Right lobe of liver (tissue), 6 donors: ENCODE measurements at places on chromosomes 1 and 21. TPM values are rescaled to one million over a fixed set of nuclear protein-coding genes. Genes with fewer than 3 reads are reported as not detected.
A peak's percentile ranks its signal among the peaks of the same experiment; 100 is the strongest.

DNA sequence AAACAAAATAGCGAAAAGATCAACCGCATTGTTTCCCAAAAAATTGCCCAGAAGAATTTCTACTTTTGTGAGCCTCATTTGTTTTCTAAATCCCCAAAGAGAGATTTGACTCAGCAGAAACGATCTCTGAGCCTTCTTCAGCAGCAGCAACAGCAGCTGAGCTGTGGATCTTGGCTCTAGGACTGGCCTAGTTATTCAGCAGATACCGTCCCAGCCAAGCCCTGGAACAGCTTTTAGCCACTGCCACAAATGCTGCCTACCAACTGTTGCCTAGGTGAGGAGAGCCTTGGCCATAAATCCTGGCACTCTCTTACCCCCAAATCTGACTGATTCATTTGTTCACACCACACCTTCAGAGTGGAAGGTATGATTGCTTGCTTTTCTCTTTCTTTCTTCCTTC, 320.1 kb downstream of the TGFB2 start:
- no peaks in the 10 kb centered on the region for H3K27me3 ChIP-seq
- H3K4me3 ChIP-seq = no peak overlapping the region
- no peaks in the 10 kb centered on the region for H3K4me1 ChIP-seq
- H3K36me3 ChIP-seq = no peaks in the 10 kb centered on the region

DNA sequence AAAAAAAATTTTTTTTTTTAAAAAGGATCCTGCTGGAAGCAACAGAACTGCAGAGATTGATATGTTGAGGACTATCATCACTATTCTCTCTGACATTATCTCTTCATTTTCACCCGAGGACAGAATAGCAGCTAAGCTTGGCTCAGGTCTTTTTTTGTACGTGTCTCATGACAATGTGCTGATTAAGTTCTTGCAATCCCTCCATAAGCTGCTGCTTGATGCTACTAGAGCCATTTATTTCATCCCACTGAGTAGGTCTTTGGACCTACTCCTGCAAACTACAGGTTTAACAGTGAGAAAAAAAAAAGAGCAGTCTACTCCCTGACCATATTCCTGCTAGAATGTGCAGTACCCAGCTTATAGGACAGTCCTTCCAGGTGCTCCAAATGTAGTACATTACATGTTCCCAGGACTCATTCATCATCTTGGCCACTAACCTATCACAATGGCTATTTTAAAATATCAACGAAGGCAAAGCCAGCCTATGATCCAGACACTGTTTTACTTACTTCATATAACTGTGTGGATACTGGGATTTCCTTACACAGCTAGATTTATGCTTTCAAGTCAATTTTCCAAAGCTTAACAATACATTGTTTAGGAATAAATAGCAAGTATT, 54.1 kb downstream of the ARHGAP29 start:
- H3K27me3 ChIP-seq = no peaks in the 10 kb centered on the region
- H3K4me1 ChIP-seq = no peaks in the 10 kb centered on the region
- no peak overlapping the region for H3K27ac ChIP-seq
- DNase-seq = no peak
- no peak overlapping the region for H3K4me3 ChIP-seq
- H3K36me3 ChIP-seq = no peaks in the 10 kb centered on the region

DNA sequence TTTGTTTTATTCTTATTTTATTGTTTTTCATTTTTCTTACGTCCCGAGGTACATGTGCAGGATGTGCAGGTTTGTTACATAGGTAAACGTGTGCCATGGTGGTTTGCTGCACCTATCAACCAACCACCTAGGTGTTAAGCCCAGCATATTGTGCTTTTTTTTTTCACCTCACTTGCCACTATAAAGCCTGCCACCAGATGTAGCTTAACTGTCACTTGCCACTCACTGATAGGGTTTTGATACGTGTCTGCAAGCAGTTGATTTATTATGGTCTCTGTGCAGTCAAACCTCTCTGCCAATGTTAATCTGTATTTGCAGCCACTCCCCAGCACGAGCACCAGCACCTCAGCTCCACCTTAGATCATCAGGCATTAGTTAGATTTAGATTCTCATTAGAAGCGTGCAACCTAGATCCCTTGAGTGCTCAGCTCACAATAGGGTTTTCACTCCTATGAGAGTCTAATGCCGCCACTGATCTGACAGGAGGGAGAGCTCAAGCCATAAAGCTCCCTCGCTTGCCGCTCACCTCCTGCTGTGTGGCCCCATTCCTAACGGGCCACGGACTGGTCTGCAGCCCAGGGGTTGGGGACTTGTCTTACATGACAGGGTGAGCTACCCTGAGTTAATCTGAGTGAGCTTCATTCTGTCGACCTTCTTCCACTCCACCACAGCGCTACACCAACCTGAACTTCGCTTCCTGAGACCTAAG, 17.9 kb upstream of the ABCG1 start:
- H3K4me3 ChIP-seq = no peak overlapping the region
- H3K36me3 ChIP-seq = no peaks in the 10 kb centered on the region
- H3K4me1 ChIP-seq = no peaks in the 10 kb centered on the region
- H3K27me3 ChIP-seq = no peaks in the 10 kb centered on the region
- no peak for DNase-seq
- H3K27ac ChIP-seq = no peak overlapping the region

GRCh38 chr1:113616156-113616555, 143.1 kb downstream of the PHTF1 start:
- no peaks in the 10 kb centered on the region for H3K27me3 ChIP-seq
- no peak overlapping the region for H3K4me3 ChIP-seq
- H3K36me3 ChIP-seq = no peaks in the 10 kb centered on the region
- H3K4me1 ChIP-seq = no peaks in the 10 kb centered on the region
- DNase-seq = no peak

GRCh38 chr1:201842472-201843027, 13.6 kb downstream of the IPO9 start:
- H3K4me1 ChIP-seq = peaks cover 33% of the 10 kb centered on the region
- H3K4me3 ChIP-seq = no peak overlapping the region
- no peak overlapping the region for H3K27ac ChIP-seq
- no peaks in the 10 kb centered on the region for H3K36me3 ChIP-seq
- no peak for DNase-seq

DNA sequence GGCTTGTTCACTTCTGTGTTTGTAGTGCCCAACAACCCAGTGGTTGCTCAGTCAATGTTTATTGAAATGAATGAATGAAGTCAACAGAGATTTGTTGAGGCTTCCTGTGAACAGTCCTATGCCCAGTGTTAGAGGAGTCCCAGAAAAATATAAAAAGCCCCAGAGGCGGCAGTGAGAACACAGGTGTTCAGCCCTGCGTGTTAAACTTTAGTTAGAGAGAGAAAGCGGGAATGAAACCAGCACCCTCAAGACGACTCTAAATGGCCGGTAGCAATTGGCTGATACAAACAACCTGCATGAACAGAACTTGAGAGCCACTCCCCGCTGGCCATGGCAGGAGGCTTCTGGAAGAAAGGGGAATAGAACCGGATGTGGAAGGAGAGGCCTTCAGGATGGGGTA, 22.6 kb downstream of the TMEM51 start:
- no peak overlapping the region for H3K27ac ChIP-seq
- no peaks in the 10 kb centered on the region for H3K4me1 ChIP-seq
- no peak overlapping the region for H3K4me3 ChIP-seq
- no peaks in the 10 kb centered on the region for H3K36me3 ChIP-seq

GRCh38 chr1:11391327-11391726, 87.6 kb upstream of the DISP3 start:
- no peak overlapping the region for H3K27ac ChIP-seq
- DNase-seq = no peak

DNA sequence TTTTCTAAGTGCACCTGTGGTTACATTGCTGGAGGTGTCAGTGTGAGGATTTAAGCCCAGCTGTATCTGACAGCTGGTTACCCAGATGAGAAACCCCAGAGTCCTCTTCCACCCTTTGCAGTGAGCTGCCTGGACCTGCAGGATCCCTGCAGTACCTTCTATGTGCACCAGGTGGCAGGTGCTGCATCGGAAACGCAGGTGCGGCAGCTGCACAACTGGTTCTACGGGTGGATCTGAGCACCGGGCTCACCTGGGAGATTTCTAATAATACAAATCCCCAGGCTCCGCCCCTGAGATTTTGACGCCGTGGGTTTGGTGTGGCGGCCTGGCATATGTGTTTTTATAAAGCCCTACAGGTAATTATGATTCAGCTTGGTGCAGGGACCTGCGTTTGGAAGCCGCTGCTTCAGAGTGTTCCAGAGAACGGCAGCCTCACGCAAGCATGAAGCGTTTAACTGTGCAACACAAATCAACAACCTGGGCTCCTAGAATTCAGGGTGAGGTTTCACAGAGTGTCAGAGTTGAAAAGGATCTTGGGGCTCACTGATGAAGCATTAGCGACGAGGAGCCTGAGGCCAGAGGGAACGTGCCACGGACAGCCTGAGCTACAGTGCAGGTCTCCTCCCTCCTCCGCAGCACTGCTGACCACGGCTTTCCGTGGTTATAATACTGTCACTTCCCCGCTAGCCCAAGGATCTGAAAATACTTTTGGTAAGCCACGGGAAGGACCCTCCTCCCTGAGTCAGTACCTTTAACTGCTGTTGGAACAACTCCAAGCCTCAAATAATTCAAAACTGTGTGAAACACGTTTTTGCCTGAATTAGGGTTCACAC, 96.7 kb upstream of the TRABD2B start:
- no peaks in the 10 kb centered on the region for H3K4me1 ChIP-seq
- no peak overlapping the region for H3K27ac ChIP-seq
- peak; percentile 66 for DNase-seq
- no peaks in the 10 kb centered on the region for H3K36me3 ChIP-seq

DNA sequence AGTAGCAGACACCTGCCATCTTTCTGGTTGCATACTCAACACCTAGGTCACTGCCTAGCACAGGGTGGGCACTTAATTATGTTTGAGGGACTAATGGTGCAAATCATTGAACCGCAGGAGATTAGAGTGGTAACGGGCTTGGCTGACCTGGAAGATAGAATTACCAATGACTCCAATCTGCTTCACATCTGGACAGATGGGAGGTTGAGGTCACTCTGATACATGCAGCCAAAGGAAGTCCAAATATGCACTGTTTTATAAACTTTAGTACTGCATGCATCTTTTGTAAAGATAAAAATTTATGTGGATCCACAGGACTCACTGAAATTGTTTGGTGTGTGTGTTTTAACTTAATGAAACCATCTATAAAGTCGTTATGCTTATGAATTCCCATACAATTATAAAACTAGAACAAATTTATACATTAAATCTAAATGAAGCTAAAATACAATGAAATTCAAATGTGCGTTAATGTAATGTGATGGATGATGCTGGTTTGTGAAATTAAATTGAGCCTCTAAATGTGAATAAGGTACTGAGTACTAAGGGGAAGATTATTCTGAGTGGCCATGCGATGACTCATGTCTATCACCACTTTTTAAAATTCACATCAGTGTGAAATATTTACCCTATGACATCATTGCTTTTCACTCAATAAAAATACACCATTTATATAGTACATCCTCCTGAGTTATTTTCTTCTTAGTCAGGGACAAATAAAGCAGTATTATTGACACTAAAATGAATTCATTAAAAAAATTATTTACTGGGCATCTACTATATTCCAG, 224.7 kb upstream of the FAM78B start:
- H3K36me3 ChIP-seq = no peaks in the 10 kb centered on the region
- H3K4me1 ChIP-seq = no peaks in the 10 kb centered on the region
- H3K27me3 ChIP-seq = no peaks in the 10 kb centered on the region
- H3K4me3 ChIP-seq = no peak overlapping the region
- H3K27ac ChIP-seq = no peak overlapping the region
- no peak for DNase-seq

DNA sequence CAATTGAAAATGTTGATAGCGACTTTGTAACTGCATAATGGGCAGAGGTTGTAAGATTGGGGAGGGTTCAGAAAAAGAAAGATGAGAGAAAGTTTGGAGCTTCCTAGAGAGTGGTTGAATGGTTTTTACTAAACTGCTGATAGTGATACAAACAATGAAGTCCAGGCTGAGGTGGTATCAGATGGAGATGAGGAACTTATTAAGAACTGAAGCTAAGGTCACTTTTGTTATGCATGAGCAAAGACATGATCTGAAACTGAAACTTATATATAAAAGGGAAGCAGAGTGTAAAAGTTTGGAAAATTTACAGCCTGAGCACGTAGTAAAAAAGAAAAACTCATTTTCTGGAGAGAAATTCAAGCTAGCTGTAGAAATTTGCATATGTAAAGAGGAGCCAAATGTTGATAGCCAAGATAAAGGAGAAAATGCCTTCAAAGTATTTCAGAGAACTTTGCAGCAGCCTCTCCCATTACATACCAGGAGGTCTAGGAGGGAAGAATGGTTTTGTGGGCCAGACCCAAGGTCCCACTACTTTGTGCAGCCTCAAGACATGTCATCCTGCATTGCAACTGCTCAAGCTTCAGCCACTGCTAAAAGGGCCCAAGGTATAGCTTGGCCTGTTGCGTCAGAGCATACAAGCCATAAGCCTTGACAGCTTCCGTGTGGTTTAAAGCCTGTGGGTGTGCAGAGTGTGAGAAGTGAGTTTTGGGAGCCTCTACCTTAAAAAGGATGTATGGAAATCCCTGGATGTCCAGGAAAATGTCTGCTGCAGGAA, 843.9 kb downstream of the AMY1C start:
- H3K27ac ChIP-seq = no peak overlapping the region
- H3K36me3 ChIP-seq = no peaks in the 10 kb centered on the region
- no peaks in the 10 kb centered on the region for H3K27me3 ChIP-seq
- no peaks in the 10 kb centered on the region for H3K4me1 ChIP-seq
- no peak for DNase-seq

DNA sequence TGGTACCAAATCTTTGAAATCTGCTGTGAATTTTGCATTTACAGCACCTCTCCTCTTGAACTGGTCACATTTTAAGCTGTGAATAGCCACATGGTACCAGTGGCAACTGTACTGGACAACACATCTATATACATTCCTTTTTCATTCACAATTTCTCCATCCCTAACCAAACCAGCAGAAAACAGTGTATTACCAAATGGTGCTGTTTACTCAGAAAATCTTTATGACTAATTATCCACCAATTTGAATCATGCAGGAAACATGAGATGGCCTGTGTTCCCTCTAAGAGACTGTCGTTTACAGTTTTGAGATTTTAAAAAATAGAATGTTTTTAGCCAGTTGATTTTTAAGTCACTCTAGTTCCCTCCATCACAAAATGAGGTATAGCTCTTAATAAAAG, 17.6 kb upstream of the CCT8 start:
- H3K27me3 ChIP-seq = no peaks in the 10 kb centered on the region
- H3K27ac ChIP-seq = peak overlapping the region; percentile 38
- H3K4me3 ChIP-seq = no peak overlapping the region

The DFFA gene
- total RNA-seq = 14.1 TPM

The FCRL1 gene
- not detected for total RNA-seq

The EDARADD gene
- 0.59 TPM for total RNA-seq

The RHD gene
- 0.58 TPM for total RNA-seq

The CFHR1 gene
- 1,248 TPM for total RNA-seq
